Right renal cortex interstitium (tissue), 3 donors: ENCODE measurements at places on chromosomes 12 and 14.

DNA sequence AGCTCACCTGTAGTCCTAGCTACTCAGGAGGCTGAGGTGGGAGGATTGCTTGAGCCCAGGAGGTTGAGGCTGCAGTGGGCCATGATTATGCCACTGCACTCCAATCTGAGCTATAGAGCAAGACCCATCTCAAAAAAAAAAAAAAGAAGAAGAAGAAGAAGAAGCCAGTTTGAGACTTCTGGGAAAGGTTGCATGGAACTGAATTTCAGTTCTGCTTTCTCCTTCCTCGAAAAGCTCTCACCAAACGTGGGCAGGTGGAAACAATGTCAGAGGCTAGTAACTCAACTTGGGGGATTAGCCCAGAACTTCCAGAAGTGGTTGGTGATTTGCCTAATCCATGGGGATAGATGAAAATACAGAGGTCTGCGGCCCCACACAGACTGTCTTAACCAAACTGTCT lies 18.7 kb downstream of the FLVCR2 start:
- DNase-seq, result no peak

GRCh38 chr12:9112076-9112853 lies 3.5 kb downstream of the A2M start:
- DNase-seq, result no peak

DNA sequence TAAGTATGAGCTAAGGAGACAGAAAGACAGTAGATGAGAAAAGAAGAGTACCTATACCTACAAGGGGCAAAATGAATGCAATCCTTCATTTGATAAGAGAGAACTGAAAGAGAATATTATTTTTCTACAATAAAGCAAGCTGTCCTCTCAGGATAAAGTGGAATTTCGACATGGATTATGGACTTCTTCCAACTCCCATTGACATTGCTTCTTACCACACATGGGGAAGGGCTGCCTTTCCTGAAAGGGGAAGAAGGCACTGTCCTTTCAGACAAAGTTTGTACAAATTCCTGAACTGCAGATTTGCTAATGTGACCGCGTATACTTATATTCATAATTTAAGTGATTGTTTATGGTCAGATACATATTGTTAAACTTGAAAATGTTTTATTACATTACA lies 4.3 kb upstream of the HEBP1 start:
- no peak for DNase-seq

- no peak for DNase-seq
Measured at GRCh38 chr12:19744705-19745218, 305.5 kb downstream of the AEBP2 start.

GRCh38 chr12:93111773-93112172 lies 182.7 kb upstream of the EEA1 start:
- DNase-seq, result no peak

- no peak for DNase-seq
Measured at GRCh38 chr12:65093606-65094005, 27.5 kb downstream of the WIF1 start.

DNA sequence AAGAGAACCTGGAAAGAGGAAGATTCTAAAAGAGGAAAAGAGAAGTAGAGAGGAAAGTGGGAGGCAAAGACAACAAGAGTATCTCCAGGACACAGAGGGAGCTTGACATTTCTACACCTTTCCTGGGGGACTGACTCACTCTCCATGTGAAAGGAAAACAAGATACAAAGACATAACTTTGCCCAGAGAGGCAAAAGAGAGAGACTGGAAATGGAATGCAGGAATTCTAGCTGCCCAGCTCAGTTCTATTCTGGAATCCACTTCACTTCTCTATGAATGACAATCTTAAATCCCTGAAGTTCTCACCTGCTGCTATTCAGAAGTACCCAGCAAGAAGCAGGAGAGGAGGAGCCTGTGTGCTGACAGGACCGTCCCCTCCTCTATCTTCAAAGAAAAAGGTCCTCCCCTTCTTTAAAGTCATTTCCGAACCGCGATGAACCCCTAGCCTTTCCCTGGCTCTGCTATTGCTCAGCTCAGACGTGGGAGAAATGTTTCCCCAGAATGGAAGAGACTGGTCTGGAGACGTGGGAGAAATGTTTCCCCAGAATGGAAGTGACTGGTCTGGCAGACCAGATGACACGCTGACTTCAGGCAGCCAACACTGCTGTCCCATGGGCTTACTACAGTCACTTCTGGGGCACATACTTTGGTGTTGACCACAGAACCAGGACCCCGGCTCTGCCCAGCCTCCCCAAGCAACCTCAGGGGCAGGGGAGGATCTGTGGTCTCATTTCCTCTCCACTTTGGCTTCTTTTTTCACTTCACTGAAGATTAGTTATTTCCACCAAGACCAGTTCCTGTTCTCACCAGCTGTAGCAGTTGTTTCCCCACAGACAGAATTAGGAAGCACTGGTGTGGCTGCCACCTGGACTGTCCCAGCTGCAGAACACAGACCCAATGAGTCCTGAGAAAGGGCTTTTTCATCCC lies 8.3 kb downstream of the FMNL3 start:
- DNase-seq, result no peak

GRCh38 chr14:54637270-54638134 lies 70.6 kb downstream of the SAMD4A start:
- no peak for DNase-seq

DNA sequence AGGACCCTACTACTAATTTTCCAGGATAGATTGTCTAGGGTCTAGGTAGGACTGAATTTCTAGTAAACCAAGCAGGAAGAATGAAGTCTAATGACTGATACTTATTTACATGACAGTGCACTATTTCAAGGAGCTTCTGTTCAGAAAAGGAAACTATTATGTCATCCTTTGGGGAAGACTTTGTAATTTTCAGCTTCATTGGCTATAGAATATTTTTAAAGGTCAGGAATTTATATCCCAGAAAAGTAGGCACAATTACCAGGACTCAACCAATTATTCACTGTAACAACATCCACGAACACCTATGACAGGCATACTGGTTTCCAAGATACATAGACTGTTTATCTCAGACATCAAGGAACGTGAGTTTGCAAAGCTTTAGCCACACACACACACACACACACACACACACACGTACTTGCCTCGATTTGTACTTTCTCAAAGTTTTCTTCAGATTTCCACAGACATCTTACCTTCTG lies 23.2 kb downstream of the OR6S1 start:
- DNase-seq, result no peak

DNA sequence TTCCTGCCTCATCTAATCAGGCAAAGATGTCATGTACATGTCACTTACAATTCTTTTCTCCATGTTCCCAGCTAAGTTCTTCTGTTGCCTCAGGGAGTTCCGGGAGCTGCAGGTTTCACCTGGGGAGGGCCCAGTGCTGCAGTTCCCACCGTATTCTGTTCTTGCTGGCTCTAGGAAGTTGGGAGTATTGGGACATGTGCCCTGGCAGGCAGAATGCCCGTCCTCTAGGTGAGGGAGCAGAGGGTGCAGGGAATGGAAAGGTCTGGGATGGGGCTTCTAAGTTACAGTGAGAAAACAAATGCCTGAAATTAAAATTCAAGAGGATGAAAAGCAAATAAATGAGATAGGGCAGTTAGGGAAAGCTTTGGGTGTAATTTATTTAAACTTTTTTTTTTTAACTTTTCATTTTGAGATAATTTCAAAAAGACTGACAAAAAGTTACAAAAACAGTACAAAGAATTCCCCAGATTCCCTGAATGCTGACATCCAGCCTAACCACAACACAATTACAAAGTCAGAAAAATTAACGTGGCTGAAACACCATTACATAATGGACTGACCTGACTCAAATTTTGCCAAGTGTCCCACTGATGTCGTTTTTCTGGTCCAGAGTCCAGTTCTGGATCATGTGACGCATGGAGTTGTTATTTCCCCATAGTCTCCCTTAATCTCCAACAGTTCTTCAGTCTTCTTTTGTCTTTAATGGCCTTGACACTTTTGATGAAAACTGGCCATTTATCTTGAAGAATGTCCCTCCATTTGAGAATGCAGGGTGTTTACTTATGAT lies 187.2 kb upstream of the MYL2 start:
- DNase-seq, result no peak

DNA sequence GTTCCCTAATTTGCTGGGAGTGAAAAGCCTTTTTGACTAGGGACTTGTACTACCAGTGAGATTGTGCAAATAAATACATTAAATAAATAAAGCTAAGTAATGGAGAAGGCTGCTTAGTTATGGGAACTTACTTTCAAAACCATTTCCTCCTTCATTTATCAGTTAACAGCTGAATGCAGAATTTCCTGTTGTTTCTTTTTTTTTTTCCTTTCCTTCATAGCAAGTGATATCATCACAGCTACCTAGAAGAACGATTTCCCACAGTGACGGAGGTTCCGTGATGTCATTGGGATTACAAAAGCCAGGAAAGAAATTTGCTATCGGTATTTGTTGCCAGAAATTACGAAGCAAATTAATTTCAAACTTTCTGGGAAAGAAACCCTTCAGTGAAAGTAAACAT lies 42.1 kb upstream of the SOCS2 start:
- DNase-seq, result no peak

GRCh38 chr12:120825337-120825736 lies 78.8 kb downstream of the SPPL3 start:
- DNase-seq, result no peak

DNA sequence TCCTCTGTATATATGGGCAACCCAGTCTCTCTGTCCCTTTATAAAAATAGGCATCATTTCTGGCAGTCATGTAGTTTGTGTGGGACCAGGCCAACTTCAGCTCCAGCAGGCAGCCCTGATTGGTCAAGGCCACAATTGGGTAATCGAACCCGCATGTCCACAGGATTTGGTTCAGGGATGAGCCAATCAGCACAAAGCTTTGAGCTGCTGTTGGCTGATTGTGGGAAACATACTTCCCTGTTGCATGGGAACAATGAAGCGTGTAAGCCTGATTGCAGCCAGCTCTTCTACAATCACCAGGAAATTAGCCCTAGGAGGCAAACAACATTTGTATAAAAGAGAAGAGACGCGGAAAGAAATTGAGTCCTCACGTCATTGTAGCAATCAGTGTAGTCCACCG lies 328.6 kb downstream of the PCNX1 start:
- no peak for DNase-seq

- DNase-seq, result no peak
Measured at GRCh38 chr14:98962118-98962517, 309.9 kb downstream of the BCL11B start.

GRCh38 chr12:94768398-94769046 lies 118.2 kb upstream of the TMCC3 start:
- DNase-seq, result no peak

DNA sequence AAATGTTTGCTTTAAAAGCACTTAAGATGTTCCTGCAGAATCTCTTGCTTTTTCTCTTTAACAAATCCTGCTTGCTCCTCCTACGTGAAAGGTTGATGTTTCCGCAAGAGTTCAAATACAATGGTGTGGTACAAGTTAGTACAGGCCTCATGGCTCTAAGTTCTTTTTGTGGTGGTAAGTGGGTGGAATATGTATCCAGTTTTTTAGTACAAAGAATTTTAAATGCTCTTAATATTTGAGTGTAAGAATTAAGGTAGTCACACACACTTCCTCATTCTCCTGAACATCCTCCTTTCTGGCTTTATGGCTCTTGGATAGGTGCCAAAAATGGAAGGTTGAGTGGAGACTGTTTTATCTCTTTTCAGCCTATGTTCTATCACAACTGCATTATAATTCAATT lies 1.8 kb downstream of the OTOGL start:
- DNase-seq, result no peak

DNA sequence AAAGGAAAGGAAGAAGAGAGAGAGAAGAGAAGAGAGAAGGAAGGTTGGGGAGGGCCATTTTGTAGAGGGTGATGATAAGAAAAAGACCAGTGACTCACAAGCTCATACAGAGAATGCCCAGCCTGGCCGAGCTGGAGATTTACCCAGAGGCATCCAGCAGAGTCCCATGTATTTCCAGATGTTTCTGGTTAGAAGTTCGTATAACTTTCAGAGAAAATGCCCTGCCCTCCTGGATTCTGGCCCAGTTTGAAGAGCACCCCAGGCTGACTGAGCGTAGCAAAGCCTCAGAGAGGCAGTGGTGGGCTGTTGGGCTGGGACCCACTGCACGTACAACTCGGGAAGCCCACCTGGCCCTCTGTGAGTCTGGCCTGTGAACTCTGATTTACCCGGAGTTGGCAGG lies 221.8 kb downstream of the SLC41A2 start:
- DNase-seq, result no peak

DNA sequence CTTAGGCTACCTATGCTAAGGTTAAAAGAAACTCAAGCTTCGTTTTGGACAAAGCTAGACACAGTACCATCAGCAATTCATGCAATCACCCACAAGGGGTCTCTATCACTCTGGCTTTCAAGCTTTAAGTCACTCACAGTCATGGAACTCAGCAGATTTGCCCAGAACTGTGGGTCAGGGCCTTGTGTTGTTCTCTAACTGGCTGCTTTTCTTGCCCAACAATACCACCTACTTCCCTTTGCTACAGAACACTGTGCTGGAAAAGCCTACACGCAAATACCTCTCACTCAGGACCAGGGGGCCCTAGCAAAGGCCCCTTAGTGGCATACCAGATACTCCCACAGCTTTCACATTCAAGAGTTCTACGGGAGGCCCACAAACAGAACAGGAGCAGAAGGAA lies 9.1 kb downstream of the NEMP1 start:
- no peak for DNase-seq

- DNase-seq, result no peak
Measured at GRCh38 chr14:100147691-100148464, 11.6 kb downstream of the DEGS2 start.

DNA sequence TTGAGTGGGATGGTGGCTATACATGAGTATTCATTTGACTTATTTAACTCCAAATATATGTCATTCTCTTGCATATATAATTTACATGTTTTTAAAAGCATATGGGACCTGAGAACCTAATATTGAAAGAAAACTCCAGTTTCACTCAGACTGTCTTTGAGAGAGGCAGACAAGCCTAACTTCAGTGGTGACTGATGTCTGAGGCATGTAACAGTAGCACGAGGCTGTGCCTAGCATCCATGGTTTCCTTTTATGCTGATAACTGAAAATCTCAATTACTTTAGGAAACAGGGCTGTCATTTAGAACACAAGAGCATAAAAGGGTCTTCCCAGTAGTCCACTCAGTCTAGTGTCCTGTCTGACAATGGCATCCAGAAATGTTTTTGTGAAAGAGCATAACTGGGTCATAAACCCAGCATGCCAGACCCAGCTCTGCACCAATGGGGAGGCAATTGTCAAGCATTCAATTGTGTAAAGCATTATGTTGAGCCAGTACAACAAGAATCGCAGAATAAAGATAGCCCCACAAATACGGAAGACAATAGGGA lies 24.3 kb downstream of the MAPK1IP1L start:
- no peak for DNase-seq

GRCh38 chr12:115375186-115375991 lies 691.4 kb upstream of the TBX3 start:
- no peak for DNase-seq

- DNase-seq, result no peak
Measured at GRCh38 chr12:74051848-74052247, 485.8 kb upstream of the ATXN7L3B start.

DNA sequence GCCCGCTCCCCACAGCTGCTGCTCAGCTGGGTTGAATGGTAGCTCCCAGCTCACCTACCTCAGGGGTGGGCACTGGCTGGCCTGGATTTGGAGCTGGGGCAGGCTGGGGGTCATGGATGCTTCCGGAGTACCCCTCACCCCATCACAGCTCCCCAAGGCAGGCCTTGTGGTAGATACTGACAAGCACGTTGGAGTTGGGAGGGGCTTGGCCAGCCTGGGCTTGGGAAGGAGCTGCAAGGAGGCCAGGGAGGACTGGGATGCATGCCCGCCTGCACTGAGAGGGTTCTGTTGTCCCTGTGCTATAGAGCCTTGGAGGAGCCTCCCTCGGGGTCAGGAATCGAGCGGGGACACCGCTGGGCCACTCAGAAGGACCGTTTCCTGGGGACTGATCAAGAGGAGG lies 14.2 kb downstream of the TMEM63C start:
- no peak for DNase-seq
